Left hindlimb (tissue), 1 donor: ENCODE measurements at places on chromosomes 1 and 21.

DNA sequence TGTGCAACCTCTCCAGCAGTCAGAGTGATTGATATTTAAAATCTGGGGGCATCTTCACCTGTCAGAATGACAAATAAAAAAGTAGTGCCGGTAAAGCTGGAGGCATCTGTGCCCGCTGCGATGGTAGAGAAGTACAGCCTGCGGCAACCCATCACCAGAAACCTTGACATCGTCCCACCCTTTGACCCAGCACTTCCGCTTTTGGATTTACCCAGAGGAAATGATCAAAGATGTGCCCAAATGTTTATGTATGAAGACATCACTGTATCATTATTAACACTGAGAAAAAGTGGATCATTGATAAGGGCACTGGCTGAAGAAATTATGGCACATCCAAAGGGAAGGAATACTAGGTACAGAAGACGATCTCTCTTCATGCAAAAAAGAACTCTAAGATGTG is 96.0 kb downstream of the PGBD5 start:
- DNase-seq: no peak

- DNase-seq: no peak
Measured at GRCh38 chr1:242185731-242186130, 186.8 kb upstream of the MAP1LC3C start.

DNA sequence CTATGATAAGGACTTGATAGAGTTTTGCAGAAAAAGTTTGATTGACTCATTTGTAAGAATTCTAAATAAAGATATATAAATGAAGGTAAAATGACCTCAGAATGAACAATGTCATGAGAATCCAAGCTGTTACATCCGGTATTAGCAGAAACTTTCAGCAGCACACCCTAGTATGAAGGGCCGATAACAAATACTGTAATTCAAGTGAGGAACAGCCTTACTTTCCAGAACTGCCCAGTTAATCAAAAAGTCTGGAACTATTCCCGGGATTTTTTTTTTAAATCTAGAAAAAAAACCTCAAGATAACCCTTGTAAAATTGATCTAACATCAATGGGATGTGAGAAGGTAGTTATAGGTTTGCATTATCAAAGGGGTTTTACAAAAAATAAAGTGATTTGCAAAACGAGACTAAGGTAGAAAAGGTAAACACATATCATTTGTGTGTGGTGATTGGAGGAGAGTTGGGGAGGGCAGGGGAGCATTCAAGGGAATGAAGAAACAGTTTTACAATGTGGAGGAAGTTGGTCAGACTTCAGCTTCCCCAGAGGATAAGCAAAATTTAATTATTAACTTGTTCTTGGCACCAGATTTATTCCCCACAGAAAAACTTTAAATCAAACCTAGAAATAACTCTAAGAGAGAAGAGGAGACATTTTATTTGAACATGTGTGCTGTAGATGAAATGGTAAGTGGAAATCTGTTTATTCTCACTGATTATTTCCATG is 75.9 kb upstream of the VCAM1 start:
- DNase-seq: no peak

DNA sequence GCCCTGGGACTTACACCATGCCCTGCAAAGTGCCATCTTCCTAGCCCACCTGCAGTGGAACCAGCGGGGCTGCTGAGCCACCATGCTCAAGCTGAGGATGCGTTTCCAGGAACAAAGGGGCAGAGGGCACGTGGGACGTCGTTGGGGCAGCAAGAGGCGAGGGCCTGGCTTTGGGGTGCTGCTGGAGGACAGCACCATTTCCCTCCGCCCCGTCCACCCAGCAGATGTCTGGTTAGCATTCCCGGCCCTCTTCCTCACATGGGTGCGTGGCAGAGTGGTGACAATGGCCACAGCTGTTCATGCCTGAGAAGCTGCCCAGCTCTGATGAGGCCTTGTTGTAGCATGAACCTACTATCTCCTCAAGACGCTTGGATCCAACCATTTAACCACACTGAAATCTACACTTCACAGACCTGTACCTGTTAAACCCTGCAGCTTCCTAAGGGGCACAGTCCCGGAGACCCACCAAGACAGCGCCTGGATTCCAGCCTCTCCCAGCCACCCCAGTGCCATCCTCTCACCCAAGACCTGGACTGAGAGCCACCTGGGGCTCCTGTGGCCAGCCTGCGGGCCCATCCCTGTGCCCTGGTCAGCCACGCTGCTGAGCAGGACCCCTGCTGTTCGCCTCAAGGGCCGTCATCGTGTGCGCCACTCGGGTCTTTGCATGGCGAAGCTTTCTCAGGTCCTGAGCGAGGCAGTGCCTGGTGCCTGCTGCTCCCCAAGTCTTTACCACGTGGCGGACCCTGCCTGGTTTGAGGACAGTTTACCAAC is 33.2 kb downstream of the SLC45A1 start:
- DNase-seq: no peak

GRCh38 chr21:42145569-42146272 is 73.2 kb upstream of the ABCG1 start:
- DNase-seq: no peak

DNA sequence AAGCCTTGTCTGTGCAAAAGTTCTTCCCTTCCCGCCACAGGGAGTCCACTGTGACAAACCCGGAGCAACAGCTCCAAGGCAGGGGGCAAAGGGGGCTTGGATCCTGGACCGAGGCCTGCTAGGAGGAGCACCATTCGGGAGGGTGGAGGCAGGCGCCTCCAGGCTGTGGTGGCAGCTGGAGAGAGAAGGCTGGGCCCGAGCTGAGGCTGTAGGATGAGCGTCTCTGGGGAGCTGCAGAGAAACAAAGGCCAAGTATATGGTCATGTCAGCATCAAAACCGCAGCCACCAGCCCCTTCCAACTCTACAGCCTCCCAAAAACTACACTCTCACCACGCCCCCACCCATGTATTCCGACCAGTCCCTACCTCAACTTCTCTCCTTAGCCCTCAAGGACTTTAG is 579 bp downstream of the SH3BP5L start:
- DNase-seq: no peak

- DNase-seq: no peak
Measured at GRCh38 chr21:15943009-15943666, 213.4 kb downstream of the USP25 start.

GRCh38 chr1:11960276-11960675 is 20.0 kb upstream of the MFN2 start:
- DNase-seq: no peak

- DNase-seq: no peak
Measured at GRCh38 chr1:205454903-205455335, 926 bp downstream of the BLACAT1 start.

- no peak for DNase-seq
Measured at GRCh38 chr1:220885971-220886370, 6.7 kb downstream of the HLX start.

GRCh38 chr21:14453339-14454015 is 70.5 kb upstream of the HSPA13 start:
- no peak for DNase-seq

- DNase-seq: no peak
Measured at GRCh38 chr1:201955729-201956143, 433 bp downstream of the TIMM17A start.

DNA sequence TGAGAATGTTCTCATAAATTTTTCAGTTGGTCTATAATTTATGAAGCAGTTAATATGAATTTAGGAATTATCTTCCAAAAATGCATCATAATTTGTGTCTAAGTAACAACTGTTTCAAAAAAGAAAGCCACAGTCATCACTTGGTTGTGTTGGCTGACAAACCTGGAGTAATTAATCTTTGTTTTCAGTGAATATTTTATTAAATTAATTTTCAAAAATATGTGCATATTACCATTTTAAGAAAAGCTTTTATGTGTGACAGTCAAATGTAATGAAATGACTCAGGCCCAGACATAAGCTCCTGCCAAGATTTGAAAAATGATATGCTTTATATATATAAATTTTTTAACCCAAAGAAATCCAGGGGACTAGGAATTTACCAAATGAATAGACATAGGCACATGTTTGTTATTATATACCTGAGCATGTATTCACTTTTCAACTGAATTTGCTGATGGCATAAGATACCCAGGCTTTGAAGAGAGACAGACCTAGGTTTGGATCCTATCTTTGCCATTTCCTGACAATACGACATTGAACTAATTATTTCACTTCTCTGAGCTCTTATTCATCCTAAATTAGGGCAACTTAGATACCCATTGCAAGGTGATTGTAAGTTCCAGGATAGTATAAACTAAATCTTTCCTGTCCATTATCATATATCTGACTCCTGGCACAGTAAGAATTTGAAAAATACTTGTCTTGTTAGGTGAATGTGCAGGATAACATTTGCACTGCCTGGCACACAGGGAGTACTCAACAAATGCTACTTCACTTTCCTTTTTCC is 729.5 kb upstream of the ADGRL2 start:
- no peak for DNase-seq

DNA sequence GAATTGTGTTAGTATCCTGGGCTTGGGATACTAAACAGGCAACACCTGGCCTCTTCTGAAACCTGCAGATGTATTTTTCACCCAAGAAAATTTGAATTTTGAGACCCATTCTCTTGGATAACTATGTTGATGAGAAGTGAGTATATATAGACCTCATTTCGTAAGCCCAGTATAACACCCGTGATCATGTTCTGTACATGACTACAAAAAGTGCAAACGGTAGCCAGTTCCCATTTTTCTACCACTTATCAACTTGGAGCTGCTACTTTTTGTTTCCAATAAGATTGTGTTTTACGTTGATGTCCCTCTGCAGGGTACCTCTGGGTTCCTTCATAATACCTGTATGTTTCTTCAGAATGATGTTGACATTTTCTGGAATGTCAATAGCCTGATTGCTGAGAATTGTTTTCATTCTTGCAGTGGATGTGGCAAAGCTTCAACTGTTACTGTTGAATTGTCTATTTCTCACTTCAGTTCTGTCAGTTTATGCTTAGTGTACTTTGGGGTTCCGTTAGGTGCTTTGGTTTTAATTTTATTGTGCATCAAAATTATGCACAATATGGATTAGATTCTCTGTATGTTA is 48.1 kb downstream of the ZFYVE9 start:
- no peak for DNase-seq

DNA sequence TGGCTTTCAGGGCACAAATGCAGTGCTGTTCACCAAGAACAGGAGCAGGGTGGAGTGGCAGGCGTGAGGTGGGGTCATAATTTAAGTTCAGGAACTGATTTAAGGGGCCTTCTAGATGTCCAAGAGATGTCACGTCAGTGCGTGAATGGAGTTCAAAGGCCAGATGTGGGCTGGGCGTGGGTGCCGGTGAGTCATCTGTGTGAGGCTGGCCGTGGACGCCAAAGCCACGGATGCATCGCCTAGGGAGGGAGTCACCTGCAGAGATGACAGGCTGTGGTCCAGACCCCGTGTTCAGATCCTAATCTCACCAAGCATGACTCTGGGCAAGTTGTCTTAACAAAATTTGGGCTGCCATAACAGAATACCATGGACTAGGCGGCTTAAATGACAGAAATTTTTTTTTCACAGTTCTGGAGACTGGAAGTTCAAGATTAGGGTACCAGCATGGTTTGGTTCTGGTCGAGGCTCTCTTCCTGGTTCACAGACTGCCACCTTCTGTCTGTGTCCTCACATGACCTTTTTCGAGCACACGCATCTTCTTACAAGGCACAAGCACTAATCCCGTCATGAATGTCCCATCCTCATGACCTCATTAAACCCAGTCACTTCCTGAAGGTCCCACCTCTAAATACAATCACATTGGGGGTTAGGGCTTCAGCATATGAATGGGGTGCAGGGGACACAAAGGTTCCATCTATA is 109.6 kb downstream of the PRDM2 start:
- no peak for DNase-seq

- no peak for DNase-seq
Measured at GRCh38 chr1:75992312-75992711, 60.1 kb upstream of the ASB17 start.

- DNase-seq: no peak
Measured at GRCh38 chr1:204277563-204278219, 63.9 kb upstream of the GOLT1A start.

- DNase-seq: no peak
Measured at GRCh38 chr1:89635825-89636815, 3.2 kb downstream of the LRRC8C start.

GRCh38 chr1:241715435-241715834 is 63.4 kb downstream of the WDR64 start:
- DNase-seq: no peak

DNA sequence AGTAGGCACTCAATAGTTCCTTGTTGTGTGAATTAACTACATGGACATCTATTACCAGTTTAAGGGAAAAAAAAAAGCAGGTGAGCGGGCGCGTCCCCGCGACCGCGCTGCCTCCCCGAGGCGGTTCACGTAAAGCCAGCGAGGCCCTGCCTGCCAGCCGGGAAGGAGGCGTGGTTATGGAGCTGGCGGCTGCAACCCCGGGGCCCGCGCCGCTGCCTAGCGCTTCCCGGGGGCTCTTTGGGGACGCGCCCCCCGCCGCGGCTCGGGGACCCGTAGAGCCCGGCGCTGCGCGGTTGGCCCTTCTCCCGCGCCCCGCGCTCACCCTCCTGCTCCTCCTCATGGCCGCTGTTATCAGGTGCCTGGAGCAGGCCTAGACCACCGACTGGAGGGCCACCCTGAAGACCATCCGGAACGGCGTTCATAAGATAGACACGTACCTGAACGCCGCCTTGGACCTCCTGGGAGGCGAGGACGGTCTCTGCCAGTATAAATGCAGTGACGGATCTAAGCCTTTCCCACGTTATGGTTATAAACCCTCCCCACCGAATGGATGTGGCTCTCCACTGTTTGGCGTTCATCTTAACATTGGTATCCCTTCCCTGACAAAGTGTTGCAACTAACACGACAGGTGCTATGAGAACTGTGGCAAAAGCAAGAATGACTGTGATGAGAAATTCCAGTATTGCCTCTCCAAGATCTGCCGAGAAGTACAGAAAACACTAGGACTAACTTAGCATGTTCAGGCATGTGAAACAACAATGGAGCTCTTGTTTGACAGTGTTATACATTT is 2.6 kb upstream of the CC2D1B start:
- DNase-seq: peak; percentile 44

GRCh38 chr1:59013276-59013927 is 229.6 kb upstream of the JUN start:
- DNase-seq: peak; percentile 51

DNA sequence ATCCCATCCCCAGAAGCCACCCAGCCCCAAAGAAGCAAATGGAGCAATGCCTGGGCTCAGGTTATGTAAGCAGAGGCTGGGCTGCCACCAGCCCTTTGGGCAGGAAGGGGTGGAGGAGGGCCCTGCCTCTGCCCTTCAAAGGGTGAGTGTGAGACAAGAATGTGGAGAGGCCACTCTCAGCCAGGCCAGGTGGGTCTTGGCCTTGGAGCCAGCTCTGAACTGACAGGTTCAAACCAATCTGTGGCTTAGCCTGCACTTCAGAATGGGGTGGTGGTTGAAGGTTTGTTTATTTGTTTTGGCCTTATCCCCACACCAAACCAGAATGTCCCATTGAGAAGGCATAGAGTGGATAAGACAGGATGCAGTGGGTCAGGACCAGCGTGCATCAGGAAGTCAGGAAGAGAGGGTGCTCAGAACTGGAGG is 29.8 kb downstream of the C1orf116 start:
- DNase-seq: no peak
